ENCODE measurements at places on chromosomes 16 and 17.

DNA sequence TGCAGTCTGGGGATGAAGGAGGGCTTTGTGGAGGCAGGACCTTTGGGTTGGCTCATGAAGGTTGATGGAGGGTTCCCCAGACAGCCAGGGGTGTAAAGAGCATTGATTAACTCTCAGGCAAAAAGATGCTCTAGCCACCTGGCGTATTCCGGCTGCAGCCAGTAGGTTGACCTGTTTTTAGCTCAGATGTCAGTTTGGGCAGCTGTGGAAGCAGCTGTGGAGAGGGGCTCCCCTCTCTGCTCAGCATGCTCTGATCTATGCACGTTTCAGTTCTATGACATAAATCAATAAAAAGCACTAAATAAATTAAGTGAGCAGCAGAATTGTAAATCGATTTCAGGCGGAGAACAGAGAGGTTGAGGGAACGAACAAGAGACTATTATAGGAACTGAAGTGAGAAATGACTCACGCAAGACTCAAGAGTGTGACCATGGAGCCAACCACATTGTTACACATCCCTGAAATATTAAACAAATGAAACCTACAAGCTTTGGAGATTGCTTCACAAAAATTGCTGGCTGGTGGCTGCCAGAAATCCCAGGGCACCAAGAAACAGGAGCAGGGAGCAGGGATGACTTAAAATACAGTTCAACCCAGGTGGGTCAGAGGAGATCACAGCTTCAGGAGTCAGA, 111.9 kb downstream of the GSG1L start:
- peak; percentile 67 for DNase-seq

GRCh38 chr17:49187301-49187700, 23.1 kb downstream of the GNGT2 start:
- DNase-seq = no peak

GRCh38 chr17:81066771-81067315, 31.9 kb downstream of the BAIAP2 start:
- no peak for DNase-seq

GRCh38 chr17:62172492-62173291, 107.6 kb upstream of the MED13 start:
- DNase-seq = no peak

Data from ACHN (cell line).